ENCODE measurements at places on chromosomes 13 and 19. TPM values are rescaled to one million over a fixed set of nuclear protein-coding genes. Genes with fewer than 3 reads are reported as not detected.
A peak's percentile ranks its signal among the peaks of the same experiment; 100 is the strongest.

Gene SHISA7
- total RNA-seq = not detected

Gene ERICH4
- total RNA-seq = not detected

Gene PRR20A
- total RNA-seq = not detected

Gene KISS1R
- not detected for total RNA-seq

Gene ZIC2
- total RNA-seq = 7.0 TPM

Gene ZNF540
- 1.1 TPM for total RNA-seq

Gene LAIR1
- total RNA-seq = not detected

Gene PNMA8B
- not detected for total RNA-seq

Gene ZNF132
- total RNA-seq = not detected

- no peak overlapping the region for H3K4me3 ChIP-seq
- H3K36me3 ChIP-seq = no peaks in the 10 kb centered on the region
- DNase-seq = no peak
Observed at GRCh38 chr13:104206450-104207044, 1140.3 kb upstream of the SLC10A2 start.

GRCh38 chr13:72643311-72643989 lies 84.0 kb downstream of the MZT1 start:
- no peak overlapping the region for H3K4me3 ChIP-seq
- peaks cover 3% of the 10 kb centered on the region for H3K4me1 ChIP-seq
- H3K27ac ChIP-seq = no peak overlapping the region
- H3K27me3 ChIP-seq = peaks cover 56% of the 10 kb centered on the region
- H3K36me3 ChIP-seq = no peaks in the 10 kb centered on the region

GRCh38 chr13:36163809-36164308 lies 32.7 kb upstream of the DCLK1 start:
- peak; percentile 99 for DNase-seq
- H3K4me3 ChIP-seq = peak overlapping the region; percentile 36
- H3K4me1 ChIP-seq = peaks cover 35% of the 10 kb centered on the region
- H3K36me3 ChIP-seq = no peaks in the 10 kb centered on the region

GRCh38 chr13:43307921-43308433 lies 284.6 kb downstream of the DNAJC15 start:
- peak overlapping the region; percentile 70 for H3K27ac ChIP-seq
- H3K36me3 ChIP-seq = no peaks in the 10 kb centered on the region
- H3K4me1 ChIP-seq = peaks cover 23% of the 10 kb centered on the region
- DNase-seq = peak; percentile 93
- H3K27me3 ChIP-seq = no peaks in the 10 kb centered on the region
- no peak overlapping the region for H3K4me3 ChIP-seq

DNA sequence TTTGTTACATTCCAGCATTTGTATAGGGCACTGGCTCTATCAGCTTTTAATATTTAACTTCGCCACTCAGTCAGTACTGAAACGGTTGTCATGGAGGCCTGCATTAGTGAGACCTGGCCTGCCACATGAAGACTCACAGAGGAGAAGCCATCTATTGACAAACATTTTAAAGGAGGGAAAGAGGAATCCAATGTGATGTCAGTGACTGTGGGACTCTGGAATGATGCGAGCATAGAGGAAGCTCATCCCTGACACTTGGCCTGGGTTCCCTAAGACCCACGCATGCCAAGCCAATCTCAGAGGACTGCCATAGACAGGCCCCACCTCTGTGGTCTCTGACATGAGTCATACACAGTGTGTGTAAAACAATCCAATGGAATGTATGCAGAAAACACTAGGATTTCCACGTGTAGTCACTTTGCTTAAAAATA lies 7.9 kb upstream of the DPY19L3 start:
- peaks cover 25% of the 10 kb centered on the region for H3K36me3 ChIP-seq
- H3K4me1 ChIP-seq = peaks cover 7% of the 10 kb centered on the region
- no peak overlapping the region for H3K27ac ChIP-seq
- peak; percentile 53 for DNase-seq
- no peak overlapping the region for H3K4me3 ChIP-seq

DNA sequence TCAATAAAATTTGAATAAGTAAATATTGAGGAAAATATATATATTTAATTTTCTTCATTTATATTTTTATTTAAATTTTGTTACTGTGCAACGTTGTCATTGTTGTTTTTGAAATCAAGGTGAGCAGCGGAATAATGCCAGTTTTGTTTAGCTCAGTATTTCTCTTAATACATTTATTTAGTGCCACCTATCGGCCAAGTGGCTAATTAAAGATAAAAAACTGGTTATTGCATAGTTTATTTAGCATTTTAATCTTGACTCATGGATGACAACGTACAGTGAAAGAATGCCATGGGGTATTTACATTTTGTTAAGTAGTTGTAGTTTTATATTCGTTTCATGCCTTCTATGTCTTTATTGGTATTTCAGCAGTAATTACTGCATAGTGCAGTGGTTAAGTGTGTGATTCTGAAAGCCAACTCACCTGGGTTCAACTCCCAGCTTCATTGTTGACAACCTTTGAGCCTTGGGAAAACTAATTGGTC lies 265.9 kb downstream of the MYO16 start:
- no peak overlapping the region for H3K27ac ChIP-seq
- peak; percentile 67 for DNase-seq
- peaks cover 29% of the 10 kb centered on the region for H3K27me3 ChIP-seq
- no peak overlapping the region for H3K4me3 ChIP-seq
- H3K4me1 ChIP-seq = no peaks in the 10 kb centered on the region
- H3K36me3 ChIP-seq = no peaks in the 10 kb centered on the region

DNA sequence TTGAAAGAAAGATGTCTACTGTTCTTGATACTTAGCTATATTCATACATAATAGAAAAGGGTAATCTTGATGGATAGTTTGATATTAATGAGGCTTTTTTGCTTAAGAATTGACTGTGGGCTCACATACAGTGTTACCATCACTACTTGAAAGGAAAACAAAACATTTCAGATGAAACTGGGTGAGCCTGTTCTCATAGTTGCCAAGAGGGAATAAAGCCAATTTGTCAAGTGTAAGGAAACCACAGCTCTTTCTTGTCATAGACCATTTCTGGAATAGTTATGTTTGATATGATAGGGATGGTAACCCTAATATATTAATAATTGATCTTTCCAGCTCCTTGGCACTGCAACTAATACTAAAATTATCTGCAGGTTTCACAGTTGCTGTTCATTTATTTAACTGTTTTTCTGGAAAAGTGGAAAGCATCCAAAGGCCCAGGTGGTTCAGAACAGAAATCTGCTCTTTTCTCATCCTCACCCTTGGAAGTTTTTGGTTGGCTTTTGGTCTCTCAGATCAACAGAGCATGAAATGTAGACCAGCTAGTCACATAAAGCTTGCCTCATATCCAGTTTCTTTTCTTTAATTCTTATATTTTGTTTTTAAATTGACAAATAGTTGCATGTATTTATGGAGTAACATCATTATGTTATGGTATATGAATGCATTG lies 43.2 kb downstream of the ARHGEF7 start:
- H3K4me3 ChIP-seq = no peak overlapping the region
- no peaks in the 10 kb centered on the region for H3K27me3 ChIP-seq
- H3K27ac ChIP-seq = no peak overlapping the region
- peaks cover 43% of the 10 kb centered on the region for H3K36me3 ChIP-seq
- peaks cover 16% of the 10 kb centered on the region for H3K4me1 ChIP-seq
- DNase-seq = no peak

- no peaks in the 10 kb centered on the region for H3K36me3 ChIP-seq
- H3K27ac ChIP-seq = no peak overlapping the region
- no peaks in the 10 kb centered on the region for H3K27me3 ChIP-seq
- peaks cover 5% of the 10 kb centered on the region for H3K4me1 ChIP-seq
- no peak for DNase-seq
Observed at GRCh38 chr13:105598529-105598928, 936.9 kb downstream of the EFNB2 start.

DNA sequence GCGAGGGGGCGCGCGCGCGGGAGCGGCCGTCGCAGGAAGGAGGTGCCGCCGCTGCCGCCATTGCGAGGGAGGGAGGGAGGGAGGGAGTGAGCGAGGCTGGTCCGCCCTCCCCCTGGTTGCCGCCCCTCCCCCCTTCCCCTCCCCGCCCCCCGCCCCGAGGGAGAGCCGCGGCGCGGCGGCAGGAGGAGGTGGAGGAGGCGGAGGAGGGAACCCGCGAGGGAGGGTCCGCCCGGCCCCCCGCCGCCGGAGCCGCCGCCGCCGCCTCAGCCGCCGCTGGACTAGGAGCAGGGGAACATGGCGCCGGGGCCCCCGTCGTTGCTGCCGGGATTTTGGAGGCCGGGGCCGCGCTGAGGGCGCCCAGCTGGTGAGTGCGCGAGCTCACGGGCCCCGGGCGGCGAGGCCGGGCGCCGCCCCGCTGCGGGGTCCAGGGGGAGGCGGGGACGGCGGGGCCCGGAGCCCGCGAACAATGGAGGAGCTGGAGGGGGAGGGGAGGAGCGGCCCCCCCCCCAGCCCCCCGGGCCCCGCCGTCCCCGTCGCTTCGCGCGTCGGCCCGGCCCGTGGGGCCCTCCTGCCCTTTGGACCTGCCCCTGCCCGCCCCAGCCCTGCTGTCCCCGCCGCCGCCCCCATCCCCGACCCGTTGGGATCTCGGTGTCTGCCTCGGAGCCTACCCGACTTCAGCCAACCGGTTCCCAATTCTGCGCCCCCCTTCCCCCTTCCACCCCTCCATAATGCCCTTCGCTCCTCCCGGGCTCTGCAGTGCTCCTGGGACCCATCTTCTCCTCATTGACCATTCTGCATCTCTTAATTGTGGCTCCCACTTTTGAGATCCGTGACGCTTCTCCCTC lies at the start of gene ARHGAP35:
Gene ARHGAP35 (plus strand): TSS at position 152 of the 845 bp plus-strand sequence. CDS start 57,679 bp downstream, outside the sequence.
- no peaks in the 10 kb centered on the region for H3K27me3 ChIP-seq
- H3K4me3 ChIP-seq = no peak within 1 kb of the TSS
- H3K4me1 ChIP-seq = peaks cover 18% of the 10 kb centered on the region
- no peaks in the 10 kb centered on the region for H3K36me3 ChIP-seq
- peak; percentile 87 for DNase-seq

GRCh38 chr19:55377356-55378131 lies 918 bp downstream of the TMEM190 start:
- no peak for DNase-seq
- peaks cover 29% of the 10 kb centered on the region for H3K4me1 ChIP-seq
- peaks cover 11% of the 10 kb centered on the region for H3K27me3 ChIP-seq
- H3K36me3 ChIP-seq = peaks cover 6% of the 10 kb centered on the region
- no peak overlapping the region for H3K27ac ChIP-seq

DNA sequence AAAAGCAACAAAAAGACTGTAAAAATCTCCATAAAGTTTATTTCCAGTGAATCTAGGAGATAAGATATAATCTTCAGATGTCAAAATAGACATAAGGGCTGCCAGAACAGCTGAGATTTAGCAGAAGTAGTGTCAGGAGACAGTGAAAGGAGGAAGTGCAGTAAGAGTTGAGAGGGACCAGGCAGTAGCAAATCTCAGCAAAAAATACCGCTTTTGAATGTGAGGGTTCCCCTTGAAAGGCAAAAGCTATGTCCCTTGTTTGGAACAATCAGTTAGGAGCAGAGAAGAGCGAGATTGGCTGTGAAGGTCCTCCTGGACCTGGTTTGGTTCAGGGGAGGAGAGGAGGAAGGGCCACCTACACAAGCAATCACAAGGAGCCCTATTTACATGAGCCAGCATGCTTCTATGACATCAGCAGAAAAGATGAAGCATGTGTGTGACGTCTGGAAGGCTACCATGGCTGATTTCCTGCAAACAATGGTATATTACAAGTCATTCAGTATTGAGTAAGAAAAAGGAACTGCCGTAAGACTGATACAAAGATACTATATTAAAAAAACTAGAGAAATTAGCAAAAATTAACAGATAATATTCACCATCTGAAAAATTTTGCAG lies 98.9 kb upstream of the SIAH3 start:
- no peaks in the 10 kb centered on the region for H3K27me3 ChIP-seq
- H3K27ac ChIP-seq = no peak overlapping the region
- H3K36me3 ChIP-seq = peaks cover 13% of the 10 kb centered on the region

GRCh38 chr19:53905787-53906186 lies 3.3 kb upstream of the CACNG7 start:
- peaks cover 6% of the 10 kb centered on the region for H3K36me3 ChIP-seq
- H3K27ac ChIP-seq = no peak overlapping the region
- no peak for DNase-seq
- peaks cover 7% of the 10 kb centered on the region for H3K4me1 ChIP-seq
- H3K4me3 ChIP-seq = no peak overlapping the region

All from MCF 10A (cell line).